ENCODE measurements at places on chromosomes 5 and 9.

DNA sequence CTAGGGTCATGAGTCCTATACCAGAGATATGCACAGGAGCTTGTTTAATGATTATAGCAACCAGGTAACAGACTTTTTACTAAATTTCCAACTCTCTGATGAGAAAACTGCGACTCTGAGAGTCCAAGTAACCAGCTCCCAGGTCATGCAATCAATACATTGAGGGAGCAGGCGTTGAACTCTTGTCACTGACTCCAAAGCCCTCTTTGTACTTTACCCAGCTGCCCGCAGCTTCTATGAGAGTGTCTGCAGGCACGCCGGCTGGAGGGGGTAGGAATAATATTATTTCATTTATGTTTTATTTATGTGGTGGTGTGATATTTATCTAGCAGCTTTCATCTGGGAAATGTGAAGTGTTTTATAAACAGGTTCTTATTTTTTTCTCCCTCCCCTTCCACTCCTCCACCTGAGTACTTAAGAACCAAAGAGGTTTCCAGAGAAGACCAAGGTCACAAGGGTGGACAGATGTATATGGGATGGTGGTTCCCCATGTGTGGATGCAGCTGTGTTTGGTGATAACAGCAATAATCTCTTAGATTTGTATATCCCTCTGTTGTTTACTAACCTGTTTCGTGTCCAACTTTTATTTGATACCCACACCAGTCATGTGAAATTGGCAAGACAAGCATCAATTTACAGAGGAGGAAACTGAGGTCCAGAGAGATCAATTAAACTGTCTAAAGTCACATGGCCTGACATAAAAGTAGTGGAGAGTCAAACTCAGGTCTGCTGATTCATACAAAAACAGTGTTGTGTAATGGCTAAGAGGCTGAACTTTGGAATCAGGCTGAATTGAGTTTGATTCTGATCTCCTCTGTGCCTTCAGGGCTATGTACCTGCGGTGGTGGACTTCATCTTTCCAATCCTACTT, 140.2 kb upstream of the TRIM32 start:
- peak; percentile 46 for DNase-seq

GRCh38 chr5:169893571-169893970, 86.7 kb downstream of the INSYN2B start:
- peak; percentile 75 for DNase-seq

DNA sequence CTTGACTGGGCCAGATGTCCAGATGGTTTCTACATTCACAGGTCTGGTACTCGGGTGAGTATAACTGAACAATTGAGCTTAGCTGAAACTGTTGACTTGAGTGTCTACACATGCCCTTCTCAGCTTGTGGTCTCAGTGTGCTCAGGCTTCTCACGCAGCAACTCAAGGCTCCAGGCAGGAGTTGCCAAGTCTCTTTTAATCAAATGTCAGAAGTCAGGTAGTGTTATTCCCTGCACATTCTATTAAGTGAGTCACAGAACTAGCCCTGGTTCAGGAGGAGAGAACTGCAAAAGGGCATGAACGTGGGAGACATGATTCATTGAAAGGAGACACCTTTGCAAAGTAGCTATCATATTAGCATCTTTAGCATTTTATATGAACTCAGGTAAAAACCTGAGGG, 199.3 kb upstream of the ACTBL2 start:
- DNase-seq, result no peak

- peak; percentile 62 for DNase-seq
Measured at GRCh38 chr9:132169672-132170392, 8.0 kb downstream of the NTNG2 start.
